ENCODE measurements at places on chromosomes 4 and X. TPM values are rescaled to one million over a fixed set of nuclear protein-coding genes. Genes with fewer than 3 reads are reported as not detected.

The CENPE gene
- total RNA-seq = 21.2 TPM

The PDZD4 gene
- 0.61 TPM for total RNA-seq

The MMRN1 gene
- 5.3 TPM for total RNA-seq

The HMX1 gene
- not detected for total RNA-seq

The NWD2 gene
- under 0.01 TPM for total RNA-seq

The TCEAL4 gene
- total RNA-seq = 27.2 TPM

The DAPP1 gene
- 24.4 TPM for total RNA-seq

The IL9R gene
- 6.9 TPM for total RNA-seq

The CD38 gene
- 47.6 TPM for total RNA-seq

The MSMO1 gene
- 19.2 TPM for total RNA-seq

The KIT gene
- 3.4 TPM for total RNA-seq

The RIPPLY1 gene
- not detected for total RNA-seq

The AASDH gene
- total RNA-seq = 17.9 TPM

The DSPP gene
- 0.05 TPM for total RNA-seq

The FAM13A gene
- 9.3 TPM for total RNA-seq

The ZAR1 gene
- not detected for total RNA-seq

The CLCN3 gene
- total RNA-seq = 18.6 TPM

The PNMA6A gene
- total RNA-seq = 0.71 TPM

The MAGEB10 gene
- not detected for total RNA-seq

The HOPX gene
- 5.9 TPM for total RNA-seq

The SLC26A1 gene
- 0.14 TPM for total RNA-seq

The MCF2 gene
- total RNA-seq = 0.33 TPM

The KANTR gene
- 4.7 TPM for total RNA-seq

The BCAP31 gene
- total RNA-seq = 71.9 TPM

The XKRX gene
- 0.66 TPM for total RNA-seq

The EMCN gene
- total RNA-seq = 7.9 TPM

The PABPC1L2A gene
- total RNA-seq = not detected

The CLNK gene
- 1.9 TPM for total RNA-seq
